ENCODE measurements at places on chromosomes 7 and 10.

GRCh38 chr7:70334871-70335270, 736.6 kb downstream of the AUTS2 start:
- DNase-seq: no peak

DNA sequence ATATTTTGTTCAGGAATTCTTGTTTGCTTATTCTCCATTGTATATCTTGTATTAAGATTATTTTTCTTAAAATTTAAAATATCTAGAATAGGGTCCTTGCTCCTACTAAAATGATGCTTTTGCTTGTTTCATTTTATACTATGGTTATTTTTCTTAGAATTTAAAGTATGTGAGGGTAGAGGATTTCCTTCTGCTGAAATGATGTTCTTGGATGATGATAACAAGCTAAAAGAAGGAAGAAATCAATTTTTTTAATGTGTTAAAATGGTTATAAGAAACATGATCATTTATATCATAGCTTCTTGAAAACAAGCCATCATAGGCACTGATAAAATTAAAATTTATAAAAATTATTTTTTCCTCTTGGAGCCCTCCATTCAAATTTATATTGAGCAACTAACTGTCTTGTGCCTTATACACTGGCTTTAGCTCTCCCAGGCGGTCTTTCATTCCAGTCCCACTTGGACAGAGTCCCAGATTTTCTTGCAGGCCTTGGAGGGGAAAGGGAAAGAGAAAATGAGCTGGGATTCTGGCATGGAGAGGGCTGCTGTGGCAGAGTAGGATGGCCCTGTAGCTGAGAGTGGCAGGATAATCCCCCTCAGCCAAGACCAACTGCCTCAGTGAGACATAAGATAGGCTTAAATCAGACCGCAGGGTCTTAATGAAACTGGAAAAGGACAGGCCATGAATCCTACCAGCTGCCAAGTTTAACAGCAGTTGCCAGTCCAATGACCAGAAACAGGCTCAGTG, 60.2 kb downstream of the DNAJB9 start:
- DNase-seq: no peak

- DNase-seq: no peak
These were observed 106.9 kb downstream of the ANLN start for GRCh38 chr7:36496576-36496975.

DNA sequence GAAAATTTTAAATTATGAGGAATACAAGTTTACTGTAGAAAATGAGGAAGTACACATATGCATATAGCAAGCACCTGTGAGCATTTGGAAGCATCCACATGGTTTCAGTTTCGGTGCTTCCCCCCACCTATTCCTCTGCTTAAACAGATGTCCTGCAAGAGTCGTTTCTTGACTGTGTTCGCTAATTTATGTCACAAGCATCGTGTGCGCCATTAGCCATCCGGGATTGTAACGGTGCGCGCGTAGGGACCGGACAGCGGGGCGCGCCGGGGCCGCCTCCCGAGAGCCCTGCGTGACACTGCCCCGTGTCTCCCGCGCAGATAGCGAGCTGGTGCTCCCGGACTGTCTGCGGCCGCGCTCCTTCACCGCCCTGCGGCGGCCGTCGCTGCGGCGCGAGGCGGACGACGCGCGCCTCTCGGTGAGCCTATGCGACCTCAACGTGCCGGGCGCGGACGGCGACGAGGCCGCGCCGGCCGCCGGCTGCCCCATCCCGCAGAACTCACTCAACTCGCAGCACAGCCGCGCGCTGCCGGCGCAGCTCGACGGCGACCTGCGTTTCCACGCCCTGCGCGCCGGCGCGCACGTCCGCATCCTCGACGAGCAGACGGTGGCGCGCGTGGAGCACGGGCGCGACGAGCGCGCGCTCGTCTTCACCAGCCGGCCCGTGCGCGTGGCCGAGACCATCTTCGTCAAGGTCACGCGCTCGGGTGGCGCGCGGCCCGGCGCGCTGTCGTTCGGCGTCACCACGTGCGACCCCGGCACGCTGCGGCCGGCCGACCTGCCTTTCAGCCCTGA, 90.9 kb downstream of the NEURL1 start:
- peak; percentile 51 for DNase-seq

DNA sequence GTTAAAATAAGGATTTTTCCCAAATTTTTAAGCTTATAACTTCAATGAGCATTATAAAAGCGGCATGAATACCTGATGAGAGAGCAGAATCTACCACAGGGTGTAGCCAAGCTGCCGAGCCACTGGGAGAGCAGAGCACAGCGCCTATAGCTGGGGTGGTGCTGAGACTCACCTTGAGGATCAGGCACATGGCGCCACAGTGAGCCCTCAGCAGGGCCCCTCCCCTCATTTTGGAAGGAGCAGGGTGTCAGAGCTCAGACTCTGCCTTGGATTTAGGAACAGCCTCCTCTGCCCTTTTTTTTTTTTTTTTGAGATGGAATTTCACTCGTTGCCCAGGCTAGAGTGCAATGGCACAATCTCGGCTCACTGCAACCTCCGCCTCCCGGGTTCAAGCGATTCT, 118.6 kb downstream of the SRPK2 start:
- no peak for DNase-seq

GRCh38 chr10:121309164-121309563, 289.1 kb downstream of the FGFR2 start:
- no peak for DNase-seq

DNA sequence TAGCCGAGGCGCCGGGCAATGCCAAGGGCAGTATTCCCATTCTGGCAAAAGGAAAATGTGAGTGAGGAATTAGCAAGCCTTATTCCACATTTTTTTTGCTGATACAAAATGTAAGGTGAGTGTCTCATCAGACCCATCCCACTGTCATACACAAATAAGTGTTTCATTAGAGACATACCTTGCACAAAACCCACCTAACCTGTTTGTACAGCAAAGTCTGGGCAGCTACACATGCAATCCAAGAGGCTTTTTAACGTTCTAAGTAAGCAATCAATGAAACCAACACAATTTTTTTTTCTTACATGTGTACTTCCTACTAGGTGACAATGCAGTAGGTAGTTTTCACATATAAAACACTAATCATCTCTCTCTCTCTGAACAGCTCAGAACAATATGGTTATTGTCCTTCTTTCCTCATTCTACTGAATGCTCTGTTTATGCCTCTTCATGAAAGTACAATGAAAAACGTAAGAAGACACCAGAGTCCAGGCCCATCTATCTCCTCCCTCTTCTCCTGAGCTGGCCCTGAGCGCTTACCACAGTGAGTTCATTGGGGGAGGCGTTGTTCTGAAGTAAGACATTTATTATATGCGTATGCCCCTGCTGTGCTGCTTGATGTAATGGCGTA, 217.2 kb downstream of the ANK3 start:
- DNase-seq: no peak

DNA sequence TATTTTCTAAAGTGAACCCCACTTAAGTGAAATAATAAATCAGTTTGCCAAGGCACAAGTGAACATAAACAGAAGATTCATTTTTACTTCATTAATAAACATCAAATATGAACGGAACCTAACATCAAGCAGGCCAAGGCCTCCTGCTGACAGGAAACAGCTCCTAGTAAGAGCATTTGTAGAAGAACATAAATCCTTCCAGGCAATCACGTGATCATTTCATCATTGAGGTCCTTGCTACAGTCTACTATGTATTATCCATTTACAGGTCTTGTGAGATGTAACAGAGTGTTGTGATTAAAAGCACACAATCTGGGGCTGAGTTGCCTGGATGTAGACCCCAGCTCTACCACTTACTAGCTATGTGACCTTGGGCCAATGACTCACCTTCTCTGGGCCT, 70.6 kb downstream of the CALD1 start:
- DNase-seq: no peak

GRCh38 chr10:79241629-79241989, 105.7 kb upstream of the PPIF start:
- DNase-seq: no peak

DNA sequence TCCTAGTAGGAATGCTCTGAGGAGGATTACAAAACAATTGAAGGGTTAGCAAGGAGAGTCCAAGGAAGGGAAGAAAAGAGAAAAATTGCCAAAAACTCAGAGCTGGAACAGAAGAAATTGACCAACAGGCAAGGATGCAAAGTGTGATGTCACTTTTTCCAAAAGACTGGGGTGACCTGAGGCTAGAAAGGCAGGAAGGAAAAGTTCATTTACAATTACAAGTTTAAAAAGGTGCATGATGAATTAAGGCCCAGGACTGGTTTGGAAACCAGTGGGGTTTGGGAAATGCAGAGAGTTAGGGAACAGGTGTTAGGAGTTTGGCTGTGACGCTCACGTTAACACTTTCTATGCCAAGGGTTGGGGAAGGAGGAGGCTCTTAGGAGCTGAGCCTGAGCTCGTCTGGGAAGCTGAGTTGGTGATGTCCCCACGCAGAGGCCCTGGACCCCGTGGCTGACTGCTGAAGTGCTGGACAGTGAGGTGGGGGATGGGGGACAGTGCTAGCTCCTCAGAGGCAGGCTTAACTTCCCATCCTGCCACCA, 92.6 kb upstream of the PODXL start:
- no peak for DNase-seq

DNA sequence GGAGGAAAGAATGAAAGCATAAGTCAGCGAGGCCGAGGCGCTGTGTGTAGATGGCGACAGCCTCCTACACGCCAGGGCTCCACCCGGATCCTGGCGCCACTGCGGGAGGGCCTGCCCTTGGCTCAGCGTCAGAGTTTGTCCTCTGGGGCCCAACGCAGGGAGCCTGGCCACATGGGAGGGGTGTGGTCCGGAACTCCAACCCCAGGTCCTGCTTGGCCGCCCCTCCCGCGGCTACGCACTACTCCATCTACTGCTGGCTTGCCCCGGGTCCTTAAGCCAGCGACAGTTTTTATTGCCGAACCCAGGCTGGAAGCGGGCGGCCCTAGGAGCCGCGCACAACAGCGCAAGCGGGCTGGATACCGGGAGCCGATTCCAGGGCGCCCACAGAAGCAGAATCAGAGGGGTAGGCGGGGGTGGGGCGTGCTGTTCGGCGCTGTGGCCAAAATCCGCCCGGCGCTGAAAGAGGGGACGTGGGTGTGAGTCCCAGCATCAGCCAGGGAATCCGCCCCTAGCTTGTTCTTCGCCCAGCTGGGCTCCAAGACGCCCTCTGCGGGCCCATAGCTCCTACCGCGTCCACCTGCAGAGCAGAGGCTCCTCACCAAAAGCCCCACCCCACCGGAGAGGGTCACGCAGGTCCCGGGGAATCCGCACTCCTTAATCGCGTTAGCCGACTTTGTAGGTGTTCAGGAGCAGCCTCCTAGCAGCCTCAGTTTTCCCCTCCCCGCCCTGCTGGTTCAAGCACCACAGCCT, 4.5 kb downstream of the KAZALD1 start:
- DNase-seq: no peak

DNA sequence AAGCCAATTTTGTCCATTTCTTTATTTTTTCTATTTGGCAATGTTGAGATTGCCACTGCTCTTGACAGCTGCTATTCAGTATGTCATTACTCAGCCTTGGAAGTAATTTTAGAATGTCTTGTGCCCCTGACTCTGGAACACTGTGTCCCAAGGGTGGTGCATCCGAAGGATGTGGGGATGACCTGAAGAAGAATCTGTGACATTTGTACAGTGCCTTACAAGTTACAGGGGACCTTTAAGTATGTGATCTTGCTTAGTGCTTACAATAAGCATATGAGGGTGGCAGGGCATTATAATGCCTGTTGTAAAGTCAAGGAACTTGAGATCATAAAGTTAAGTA, 239.5 kb downstream of the REEP3 start:
- no peak for DNase-seq

DNA sequence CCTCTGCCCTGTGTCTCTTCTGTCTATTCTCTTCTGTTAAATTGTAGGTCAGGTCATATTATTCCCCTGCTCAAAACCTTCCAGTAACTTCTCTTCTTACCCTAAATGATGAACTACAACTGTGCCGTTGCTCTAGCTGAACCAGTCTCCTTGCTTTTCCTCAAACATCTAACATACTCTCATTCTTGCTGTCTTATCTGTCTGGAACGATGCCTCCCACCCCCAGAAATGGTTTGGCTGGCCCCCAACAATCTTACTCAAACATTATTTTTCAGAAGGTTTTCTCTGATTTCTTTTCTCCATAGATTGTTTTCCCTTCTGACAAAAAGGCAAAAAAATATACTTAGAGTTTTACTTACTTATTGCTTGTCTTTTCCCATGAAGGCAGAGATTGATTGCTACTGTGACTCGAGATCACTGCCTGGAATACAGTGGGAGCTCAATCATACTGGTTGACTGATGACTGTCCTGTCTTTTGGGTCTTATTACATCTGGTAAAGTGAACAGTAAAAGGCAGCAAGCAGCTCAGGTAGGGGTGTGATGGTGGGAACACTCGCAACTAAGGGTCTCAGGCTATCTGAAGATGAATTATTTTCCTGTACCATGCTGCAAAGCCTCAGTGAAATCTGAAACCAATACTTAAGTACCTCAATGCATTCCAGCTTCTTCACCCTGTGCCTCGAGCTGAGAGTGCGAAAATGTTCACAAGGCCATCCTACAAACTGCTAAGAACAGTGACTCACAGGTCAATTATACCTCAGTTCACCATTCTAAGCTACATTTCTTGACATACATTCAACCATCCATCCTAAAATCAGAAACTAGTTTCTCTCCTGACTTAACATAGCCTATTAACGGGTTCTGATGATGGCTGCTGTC, 67.6 kb downstream of the DNMBP start:
- no peak for DNase-seq

DNA sequence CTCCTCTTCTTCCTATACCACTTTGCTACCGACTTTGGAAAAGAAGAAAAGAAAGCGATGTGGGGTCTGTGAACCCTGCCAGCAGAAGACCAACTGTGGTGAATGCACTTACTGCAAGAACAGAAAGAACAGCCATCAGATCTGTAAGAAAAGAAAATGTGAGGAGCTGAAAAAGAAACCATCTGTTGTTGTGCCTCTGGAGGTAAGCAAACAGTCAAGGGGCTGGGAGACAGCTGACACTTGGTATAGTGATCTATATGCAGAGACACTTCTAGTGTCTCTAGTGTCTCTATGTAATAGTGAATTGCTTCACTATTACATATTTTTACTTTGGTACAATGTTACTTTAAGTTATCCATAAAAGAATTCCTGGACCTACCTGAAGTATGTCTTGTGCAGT, 13.9 kb downstream of the TET1 start:
- DNase-seq: no peak

DNA sequence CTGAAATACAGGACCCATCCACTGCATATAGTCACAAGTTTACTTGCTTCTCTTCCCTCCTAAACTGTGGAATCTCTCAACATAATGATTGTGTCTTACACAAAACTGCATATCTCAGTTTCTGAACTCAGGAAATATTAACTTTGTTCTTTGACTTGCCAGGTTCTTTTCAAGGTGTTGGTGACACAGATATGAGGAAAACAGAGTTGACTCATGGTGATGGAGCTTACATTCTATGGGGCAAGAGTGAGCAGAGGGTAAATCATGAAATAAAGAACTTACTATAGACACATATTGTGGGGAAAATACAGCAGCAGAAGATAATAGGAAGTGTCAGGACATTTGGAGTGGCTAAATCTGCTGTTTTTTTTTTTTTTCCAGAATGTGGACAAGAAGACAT, 72.5 kb upstream of the IGFBP3 start:
- DNase-seq: no peak
